Smooth muscle cell of the umbilical artery (primary cell): ENCODE measurements at places on chromosomes 16 and 17. TPM values are rescaled to one million over a fixed set of nuclear protein-coding genes. Genes with fewer than 3 reads are reported as not detected.

Gene RAMP2
- total RNA-seq, result not detected in 2 replicates

Gene KRTAP9-8
- total RNA-seq, result not detected in 2 replicates

Gene PRKCB
- under 0.01 and 0.30 TPM in 2 replicates for total RNA-seq

Gene MT3
- not detected in 2 replicates for total RNA-seq

Gene CLEC19A
- not detected in 2 replicates for total RNA-seq

Gene C16orf46
- 0.30 and 0.42 TPM in 2 replicates for total RNA-seq

Gene NPIPB9
- total RNA-seq, result 3.6 and 4.6 TPM in 2 replicates

Gene PMFBP1
- total RNA-seq, result 0.46 TPM in 1 of 2 replicates, not detected in the other

Gene DNAH17
- 0.30 TPM in 1 of 2 replicates, not detected in the other for total RNA-seq

Gene CRYBA1
- not detected in 2 replicates for total RNA-seq

Gene TPPP3
- total RNA-seq, result 0.46 and 0.59 TPM in 2 replicates

Gene USP6
- total RNA-seq, result under 0.01 and 0.05 TPM in 2 replicates

Gene CHST5
- total RNA-seq, result 0.23 TPM in 1 of 2 replicates, not detected in the other

Gene IRX3
- 0.32 and 1.8 TPM in 2 replicates for total RNA-seq

Gene AGRP
- not detected in 2 replicates for total RNA-seq

Gene CHD9NB
- 1.5 and 2.2 TPM in 2 replicates for total RNA-seq

Gene P2RX5
- 2.5 and 2.7 TPM in 2 replicates for total RNA-seq

Gene CA5A
- total RNA-seq, result not detected in 2 replicates

Gene CX3CL1
- total RNA-seq, result under 0.01 and 0.18 TPM in 2 replicates

Gene PLD2
- total RNA-seq, result 10.1 and 20.7 TPM in 2 replicates

Gene CRYM
- 0.51 TPM in 1 of 2 replicates, not detected in the other for total RNA-seq

Gene CLDN9
- total RNA-seq, result not detected in 2 replicates

Gene DBNDD1
- total RNA-seq, result 0.89 and 3.5 TPM in 2 replicates

Gene ZNF385C
- total RNA-seq, result not detected in 2 replicates

Gene TBC1D3L
- 2.1 and 6.4 TPM in 2 replicates for total RNA-seq

Gene VEZF1
- total RNA-seq, result 22.9 and 25.3 TPM in 2 replicates

Gene EVPLL
- not detected in 2 replicates for total RNA-seq

Gene CDH15
- total RNA-seq, result 0.09 and 0.89 TPM in 2 replicates

Gene EME2
- total RNA-seq, result 17.2 and 20.9 TPM in 2 replicates

Gene ZNF232
- 4.1 and 5.3 TPM in 2 replicates for total RNA-seq

Gene AHSP
- not detected in 2 replicates for total RNA-seq

Gene SOX9
- 1.8 and 11.9 TPM in 2 replicates for total RNA-seq
